ENCODE measurements at places on chromosomes 1 and 21.

DNA sequence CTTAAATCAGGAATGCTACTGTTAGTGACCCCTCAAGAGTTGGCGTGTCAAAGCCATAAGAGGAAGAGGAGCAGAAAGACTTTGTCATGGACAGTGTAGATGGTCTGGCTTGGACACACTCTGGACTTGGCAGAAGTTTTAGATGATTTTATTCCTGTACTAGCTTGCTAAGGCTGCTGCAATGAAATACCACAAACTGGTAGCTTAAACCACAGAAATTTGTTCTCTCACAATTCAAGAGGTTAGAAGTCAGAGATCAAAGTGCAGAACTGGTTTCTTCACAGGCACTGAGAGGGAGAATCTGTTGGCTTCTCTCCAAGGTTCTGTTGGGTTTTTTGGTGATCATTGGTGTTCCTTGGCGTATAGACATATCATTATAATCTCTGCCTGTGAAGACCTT, 869.8 kb upstream of the B3GALT2 start:
- DNase-seq, result no peak

GRCh38 chr1:98969798-98970490, 34.7 kb downstream of the PLPPR5 start:
- DNase-seq, result no peak

DNA sequence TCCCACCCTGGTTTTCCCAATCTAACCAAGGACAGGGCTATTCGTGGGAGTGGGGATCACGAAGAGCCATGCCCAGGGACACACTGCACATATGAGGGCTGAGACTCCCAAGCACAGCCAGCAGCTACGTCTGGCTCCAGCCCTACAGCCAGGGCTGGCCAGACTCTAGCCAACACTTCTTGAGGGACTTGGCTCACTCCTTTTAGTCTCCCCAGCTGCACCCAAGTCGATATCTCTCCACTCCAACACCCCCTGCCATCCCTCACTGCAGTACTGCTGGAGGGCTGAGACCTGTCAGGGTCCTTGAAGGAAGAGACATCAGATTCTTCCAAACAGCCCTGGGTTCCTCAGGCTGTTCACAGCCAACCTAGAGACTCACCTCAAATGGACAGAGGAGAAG, 62.6 kb downstream of the CD46 start:
- no peak for DNase-seq

- peak; percentile 44 for DNase-seq
These were observed 72.7 kb upstream of the NBPF4 start for GRCh38 chr1:108316545-108316944.

- no peak for DNase-seq
These were observed 17.0 kb downstream of the C1orf159 start for GRCh38 chr1:1098681-1099421.

- DNase-seq, result no peak
These were observed 11.4 kb downstream of the SLC5A9 start for GRCh38 chr1:48233666-48234485.

DNA sequence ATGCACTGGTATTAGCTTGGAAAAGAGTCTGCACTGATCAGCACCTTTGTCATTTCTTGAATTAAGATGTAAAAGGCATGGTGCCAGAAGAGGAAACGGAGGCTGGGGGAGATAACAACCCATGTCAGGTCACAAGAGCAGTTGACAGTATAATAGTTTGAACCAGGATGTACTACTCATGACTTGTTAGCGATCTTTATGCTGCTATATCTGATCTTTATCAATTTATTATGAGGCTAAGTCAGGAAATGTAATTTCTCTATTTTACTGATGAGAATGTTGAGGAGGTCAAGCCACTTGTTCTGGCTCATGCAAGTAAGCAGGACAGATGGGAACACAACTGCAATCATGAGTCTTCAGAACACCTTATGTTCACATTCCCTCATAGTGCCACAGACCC, 41.4 kb downstream of the RGS5 start:
- DNase-seq, result no peak

DNA sequence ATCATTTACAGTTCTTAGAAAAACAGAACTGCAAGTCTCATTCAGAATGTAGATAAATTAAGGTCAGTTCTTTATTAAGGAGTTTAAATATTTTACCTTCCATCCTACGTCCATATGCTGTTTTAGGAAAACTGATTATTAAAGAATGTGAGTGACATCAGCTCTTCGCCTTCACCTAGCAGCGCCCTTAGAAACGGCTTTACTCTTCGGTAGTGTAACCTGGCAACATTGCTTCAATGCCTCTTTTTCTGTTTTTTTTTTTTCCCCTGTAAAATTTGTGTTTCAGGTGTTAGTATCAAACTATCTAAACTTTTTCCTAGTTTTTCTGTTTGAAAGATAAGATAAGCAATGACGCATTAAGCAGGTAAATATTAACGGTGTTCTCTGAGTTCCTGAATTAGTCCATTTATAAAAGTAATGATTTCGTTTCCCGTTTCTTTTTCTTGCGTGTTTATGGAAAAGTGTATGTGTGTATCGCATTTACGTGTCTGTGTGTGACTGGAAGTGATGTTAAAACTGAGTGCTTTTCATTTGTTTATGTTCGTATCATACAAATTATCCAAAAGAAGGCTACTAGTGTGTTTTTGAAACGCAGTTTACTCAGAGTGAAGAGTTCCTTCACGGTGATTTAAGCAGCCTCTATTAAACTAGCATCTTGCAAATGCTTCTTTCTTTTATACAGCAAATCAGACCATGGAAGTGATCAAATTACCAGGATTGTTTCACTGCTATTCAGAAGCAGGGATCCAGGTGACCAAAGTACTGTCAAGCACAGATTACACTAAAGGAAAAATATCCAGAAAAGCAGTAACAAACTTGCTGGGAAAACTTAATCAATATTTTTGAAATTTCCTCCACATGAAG, 139.0 kb downstream of the SDCCAG8 start:
- no peak for DNase-seq

All from GM23248 (cell line).